ENCODE measurements at places on chromosomes 4 and X.
A peak's percentile ranks its signal among the peaks of the same experiment; 100 is the strongest.

DNA sequence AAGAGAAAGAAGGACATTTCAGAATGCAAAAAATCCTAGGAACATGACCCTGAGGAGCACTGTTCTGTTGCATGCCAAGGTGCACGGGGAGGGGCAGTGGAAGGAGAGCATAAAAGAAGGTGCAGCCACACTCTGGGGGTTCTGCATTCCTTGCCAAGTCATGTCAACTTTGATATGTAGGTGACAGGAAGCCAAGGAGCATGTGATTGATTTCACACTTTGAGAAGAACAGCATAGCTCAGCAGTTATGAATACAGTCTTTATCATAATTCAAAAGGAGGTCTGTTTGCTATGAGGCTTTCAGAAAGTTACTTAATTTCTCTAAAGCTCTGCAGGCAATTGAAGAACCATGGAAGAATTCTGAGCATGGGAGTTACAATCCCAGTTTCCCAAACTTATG is 50.6 kb downstream of the SCFD2 start:
- no peak for DNase-seq

GRCh38 chr4:121740796-121741409 is 24.1 kb downstream of the SMIM43 start:
- DNase-seq = no peak

DNA sequence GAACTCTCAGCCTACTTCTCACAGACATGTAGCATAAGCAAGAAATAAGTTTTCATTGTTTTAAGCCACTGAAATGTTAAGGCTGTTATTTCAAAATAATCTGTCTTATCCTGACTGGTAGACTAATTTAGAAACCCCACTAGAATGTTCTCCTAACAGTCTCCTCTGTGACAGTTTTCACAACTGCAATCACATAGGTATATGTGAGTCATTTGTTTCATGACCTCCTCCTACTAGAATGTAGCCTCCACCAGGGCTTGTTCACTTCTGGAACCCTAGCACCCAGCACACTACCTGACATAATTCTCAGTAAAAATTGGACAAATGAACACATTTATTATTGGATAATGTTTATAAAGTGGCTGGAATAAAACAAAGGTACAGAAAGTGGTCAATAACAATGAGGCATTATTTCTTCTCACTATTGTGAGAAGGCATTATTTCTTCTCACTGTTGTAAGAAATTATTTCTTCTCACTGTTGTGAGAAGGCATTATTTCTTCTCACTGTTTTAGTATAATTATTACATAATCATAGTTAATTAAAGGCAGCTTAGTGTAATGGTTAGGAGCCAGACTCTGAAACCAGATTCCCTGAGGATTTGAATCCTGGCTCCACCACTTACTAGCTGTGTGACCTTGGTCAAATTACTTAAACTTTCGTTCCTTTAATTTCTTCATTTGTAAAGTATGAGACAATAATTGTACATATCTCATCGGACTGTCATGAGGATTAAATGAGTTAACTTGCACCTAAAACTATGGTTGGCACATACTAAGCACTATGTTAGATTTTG is 251.5 kb downstream of the RASL11B start:
- DNase-seq = no peak

DNA sequence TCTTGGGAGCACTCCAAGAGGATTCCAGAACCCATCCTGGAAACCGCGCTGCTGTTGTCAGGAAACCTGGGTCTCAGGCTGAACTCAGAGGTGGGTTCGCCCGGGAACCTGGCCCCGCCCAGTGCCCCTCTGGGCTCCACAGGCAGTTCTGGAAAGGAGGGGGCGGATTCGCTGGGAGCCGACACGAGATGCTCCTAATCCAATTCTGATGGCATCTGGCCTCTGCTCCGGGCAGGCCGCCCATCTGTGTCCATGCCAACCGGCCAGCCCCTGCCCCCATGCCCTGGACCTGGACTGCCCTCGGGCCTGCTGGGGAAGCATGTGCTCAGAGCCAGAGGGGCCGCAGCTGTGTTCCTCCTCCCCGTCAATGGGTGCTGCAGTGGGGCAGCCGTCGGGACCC is 21.0 kb downstream of the ATP2B3 start:
- DNase-seq = no peak

DNA sequence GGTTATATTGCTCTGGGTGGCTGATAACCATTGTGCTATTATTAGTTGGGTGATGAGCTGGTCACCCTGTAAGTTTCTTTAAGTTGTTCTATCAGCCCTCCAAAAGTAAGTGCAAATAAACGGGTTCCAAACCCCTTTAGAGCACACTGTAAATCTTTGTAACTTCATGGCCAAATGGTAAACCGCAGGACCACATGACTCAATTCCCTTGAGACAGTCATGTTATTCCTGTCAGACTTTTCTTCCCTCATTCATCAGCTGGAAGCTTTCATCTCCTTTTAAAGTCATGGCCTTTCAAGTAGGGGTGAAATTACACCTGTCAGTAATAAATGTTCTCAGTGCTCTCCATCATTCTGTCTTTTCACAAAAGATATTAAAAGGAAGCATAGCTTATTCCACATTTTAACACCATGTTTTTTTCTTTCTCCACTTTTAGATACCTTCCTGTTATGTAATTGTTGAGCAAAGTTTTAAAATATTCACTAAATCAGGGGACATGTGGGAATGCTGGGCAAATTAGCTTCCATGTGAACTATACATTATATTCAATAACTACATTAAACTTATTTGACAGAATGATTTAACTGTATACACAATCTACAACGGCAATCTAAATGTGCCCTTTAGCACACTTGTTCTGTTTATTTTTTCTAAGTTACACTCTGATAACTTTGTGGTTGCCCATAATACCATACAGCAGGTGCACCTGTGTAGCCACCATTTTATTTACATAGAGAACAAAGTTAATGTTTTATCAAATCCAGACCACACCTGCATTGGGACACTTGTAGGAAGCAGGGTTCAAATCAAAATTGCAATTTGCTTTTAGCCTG is 275.5 kb downstream of the CFAP299 start:
- no peak for DNase-seq

GRCh38 chr4:62448911-62449310 is 1248.8 kb downstream of the ADGRL3 start:
- DNase-seq = no peak

DNA sequence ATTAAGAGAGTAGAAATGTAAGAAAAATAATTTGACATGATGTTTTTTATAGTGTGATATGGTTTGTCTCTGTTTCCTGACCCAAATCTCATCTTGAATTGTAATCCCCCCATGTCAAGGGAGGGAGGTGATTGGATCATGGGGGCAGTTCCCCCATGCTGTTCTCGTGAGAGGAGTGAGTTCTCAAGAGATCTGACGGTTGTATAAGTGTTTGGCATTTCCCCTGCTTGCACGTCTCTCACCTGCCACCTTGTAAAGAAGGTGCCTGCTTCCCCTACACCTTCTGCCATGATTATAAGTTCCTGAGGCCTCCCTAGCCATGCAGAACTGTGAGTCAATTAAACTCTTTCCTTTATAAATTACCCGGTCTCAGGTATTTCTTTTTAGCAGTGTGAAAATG is 34.8 kb upstream of the EXOC1L start:
- DNase-seq = no peak

DNA sequence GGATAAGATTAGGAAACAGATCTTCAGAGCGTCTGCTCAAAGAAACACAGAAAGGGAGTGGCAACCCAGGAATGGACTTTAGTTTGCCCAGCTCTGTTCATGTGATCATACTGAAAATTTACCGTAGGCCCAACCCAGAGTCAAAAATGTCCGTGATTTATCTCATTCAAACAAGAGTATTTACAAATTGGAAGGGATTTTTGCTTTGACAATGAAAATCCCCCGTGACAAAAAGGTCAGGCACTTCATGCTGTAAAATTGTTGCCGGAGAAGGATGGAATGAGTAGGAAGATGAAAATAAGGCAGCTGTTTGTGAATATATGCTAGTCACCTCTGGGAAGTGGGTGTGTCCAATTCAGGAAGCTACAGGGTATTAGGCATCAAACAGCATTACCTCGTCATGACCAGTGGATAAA is 1.2 kb downstream of the SULT1B1 start:
- no peak for DNase-seq

DNA sequence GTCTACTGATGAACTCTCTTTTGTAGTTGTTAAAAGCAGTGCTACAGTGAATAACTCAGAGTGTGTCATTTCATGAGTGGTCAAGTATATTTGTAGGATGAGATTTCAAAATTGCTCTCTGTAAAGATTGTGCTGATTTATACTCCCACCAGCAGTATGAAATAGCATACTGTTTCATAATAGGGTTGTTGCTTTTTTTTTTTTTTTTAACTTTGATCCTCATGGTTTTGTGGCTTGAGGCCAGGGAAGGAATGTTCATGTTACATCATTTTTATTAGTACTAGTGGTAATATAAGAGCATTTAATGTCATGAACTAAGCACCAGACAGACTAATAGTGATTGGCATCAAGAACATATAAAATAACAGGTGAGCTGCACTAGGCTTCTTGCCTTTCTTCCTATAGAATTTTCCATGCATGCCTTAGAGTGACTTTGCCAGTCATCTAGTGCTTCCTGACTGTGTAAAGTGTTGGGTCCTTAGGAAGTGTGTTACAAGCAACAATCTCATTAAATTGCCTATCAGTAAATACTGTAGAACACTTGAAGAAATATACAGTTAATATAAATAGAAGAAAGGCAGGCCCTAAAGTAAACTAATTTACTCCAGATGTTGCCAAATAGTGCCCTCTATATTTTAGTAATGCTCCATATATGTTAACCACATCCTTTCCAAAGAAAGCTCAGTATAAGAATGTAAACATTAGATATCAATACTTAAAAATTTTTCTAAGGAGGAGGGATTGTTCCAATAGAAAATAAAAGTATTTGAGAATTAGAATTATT is 38.6 kb upstream of the MSMO1 start:
- DNase-seq = peak; percentile 34

GRCh38 chr4:108172231-108172752 is 3.6 kb upstream of the LEF1 start:
- DNase-seq = no peak

DNA sequence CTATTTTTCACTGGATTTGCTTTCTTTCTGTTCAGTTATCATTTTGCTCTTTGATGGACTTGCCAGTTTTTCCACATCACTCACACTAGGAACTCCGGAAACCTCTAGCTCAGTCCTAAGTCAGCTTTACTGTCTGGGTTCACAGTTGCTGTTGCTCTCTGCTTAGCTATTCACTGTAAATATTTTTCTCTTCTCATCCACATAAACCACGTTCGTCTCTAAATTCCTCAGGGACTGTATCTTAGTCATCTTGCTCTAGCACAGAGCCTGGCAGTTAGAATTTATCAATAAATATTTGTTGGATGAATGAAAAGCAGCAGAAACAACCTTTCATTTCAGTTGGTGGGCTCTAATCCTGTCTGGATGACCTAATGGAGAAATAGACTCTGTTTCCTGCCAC is 119.4 kb upstream of the DMD start:
- no peak for DNase-seq

DNA sequence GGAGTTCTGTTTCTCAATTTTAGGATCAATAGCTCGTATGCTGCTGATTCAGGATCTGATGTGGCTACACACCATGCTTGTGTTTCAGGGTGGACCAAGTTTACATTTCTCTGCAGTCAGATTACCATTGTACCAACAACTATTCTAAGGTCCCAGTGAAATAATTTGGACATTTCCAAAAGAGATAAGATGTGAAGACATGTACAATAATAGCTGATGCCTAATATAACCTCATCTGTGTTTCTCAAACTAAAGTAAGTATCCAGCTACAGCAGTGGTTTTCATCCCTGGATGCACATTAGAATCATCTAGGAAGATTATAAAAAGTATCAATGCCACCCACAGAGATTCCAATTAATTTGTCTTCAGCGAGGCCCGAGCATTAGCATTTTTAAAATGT is 209.7 kb downstream of the ANTXR2 start:
- DNase-seq = no peak

DNA sequence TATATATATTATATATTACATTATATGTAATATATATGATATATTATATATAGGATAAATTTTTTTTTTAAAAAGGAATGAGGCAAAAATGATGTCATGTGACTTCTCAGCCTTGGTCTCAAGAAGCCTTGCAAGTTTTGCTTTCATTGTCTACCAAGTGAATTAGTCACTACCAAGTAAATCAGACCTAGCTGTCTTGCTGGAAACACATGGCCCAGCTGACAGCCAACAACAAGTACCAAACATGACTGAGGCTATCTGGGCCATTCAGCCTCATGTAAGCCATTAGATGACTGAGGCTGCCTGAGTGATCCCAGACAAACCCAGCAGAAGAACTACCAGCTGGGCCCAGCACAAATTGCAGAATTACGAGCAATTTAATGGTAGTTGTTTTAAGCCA is 44.9 kb downstream of the HAND2 start:
- no peak for DNase-seq

- DNase-seq = no peak
These were observed 855 bp upstream of the DHRSX start for GRCh38 chrX:2501559-2502102.

- DNase-seq = no peak
These were observed 125.5 kb upstream of the GIMD1 start for GRCh38 chr4:106494066-106494465.

GRCh38 chr4:52135171-52135570 is 84.1 kb downstream of the SPATA18 start:
- DNase-seq = no peak

DNA sequence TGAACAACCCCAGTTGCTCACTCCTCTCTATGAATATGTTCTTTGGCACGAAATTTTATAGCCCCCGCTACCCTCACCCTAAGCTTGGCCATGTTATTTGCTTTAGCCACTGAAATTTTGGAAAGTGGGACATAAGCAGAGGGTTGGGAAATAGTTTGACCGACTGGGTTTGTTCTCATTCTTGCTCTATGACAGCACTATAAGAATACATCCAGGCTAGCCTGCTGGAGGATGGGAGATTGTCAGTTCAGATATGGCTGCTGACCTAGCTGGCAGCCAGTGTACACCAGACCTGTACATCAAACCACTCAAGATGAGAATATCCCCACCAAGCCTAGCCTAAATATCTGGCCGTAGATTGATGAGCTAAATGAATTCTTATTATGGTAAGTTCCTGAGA is 298.1 kb downstream of the PDGFC start:
- no peak for DNase-seq

DNA sequence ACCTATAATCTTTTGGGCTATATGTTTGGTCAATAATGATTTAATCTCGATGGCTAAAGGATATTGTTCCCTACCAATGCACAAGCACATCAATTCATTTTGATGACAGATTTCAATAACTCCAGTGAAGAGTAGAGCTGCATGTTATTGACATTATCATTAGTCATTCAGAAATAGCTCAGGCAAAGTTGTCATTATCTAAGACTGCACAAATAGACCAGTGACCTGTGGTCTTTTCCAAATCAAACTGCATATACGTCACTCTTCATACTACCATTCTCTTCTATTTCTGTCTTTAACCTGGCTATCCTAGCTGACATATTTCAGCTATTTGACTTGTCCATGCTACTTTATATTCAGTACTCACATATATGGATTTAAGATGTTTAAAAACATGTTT is 1050.8 kb downstream of the C4orf33 start:
- no peak for DNase-seq

DNA sequence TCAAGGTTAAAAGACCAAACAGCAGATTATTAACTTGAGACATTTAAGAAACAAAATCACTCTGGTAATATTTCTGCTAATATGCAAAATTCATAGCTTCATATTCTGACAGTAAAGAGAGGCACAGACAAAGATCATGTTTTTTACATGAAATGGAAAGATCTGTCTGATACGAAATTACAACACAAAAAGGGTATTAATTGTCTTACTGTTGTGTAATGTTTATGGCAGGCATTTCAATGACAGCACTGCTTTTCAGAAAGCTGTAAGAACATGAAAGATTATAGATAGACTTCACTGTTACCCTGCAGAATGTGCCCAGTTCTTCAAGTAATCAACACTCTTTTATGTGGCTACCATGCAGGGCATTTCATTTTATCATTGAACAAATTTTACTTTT is 15.4 kb downstream of the DCHS2 start:
- no peak for DNase-seq

Data from hepatic stellate cell (primary cell).